Inflammatory macrophage treated with lipopolysaccharide for 1 hour (primary cell): ENCODE measurements at places on chromosomes 7 and 10.

DNA sequence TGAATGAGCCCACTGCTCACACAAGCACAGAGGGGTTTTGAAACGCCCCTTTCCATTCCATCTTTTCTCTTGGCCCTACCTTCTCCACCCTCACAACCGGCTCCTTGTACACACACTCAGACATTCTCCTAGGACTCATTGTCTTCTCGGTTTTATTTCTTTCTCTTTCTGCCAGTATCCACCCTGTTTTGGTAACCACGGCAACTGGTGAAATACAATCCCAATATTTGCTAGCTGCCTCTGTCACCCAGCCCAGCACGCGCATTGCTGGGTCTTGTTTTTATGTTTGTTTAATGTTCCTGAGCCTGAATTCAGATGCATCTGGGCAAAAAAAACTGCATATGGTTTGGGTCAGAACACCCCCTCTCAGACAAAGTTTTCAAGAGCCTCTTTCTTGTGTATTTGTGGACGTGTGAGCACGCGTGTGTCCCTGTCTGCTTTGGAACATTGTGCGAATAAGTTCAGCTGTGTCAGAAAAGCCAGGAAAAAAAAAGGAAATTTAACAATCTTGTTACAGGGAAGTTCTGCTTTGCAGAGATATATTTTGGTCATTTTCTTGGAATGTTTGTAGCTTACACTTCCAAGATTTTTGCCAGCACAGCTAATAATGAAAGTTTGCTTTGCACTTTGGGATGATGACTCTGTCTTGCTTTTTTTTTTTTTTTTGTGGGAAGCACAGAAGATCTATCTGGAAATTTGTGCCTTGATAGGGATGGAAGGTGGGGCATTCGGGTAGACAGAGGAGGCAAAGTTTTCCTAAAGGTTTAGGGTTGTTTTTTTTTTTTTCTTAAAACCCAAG lies 225.9 kb downstream of the TRIL start:
- no peak for DNase-seq

DNA sequence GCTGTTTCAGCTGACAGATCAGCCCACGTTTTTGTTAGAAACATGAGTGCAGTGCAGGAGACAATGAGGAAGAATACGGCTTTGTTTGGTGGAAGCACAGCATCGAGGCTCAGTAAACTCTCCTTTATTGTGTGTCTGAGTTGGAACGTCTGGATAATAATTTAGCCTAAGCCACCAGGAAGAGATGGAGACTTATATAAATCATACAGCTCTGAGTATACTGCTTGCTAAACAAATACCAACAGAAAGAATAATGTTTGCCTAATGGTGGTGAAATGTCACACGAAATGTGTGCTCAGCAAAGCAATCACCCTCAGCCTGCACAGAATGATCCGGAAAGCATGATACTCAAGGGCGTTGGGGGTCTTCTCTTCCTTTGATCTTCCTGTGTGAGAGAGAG lies 664.1 kb upstream of the ADARB2 start:
- DNase-seq = no peak

DNA sequence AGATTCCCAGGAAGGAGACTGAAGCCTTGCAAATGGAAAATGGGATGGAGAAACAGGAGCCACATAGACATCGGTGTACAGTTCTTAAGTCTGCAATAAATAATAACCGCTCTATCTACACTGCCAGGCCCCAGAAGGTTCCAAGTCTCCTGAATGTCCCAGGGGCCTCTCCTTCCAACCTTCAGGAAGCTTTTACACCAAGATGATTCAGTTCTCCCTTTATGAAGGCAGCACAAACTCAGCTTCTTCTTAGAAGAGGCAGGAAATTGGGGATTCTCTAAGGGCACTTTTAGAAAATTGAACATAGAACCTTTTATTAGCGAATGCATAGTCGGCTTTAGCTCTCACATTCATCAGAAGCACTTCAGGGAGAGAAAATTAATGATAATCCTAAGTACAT lies 130.8 kb upstream of the LYZL1 start:
- DNase-seq = no peak

- no peak for DNase-seq
These were observed 83.7 kb downstream of the KIAA1217 start for GRCh38 chr10:24292304-24293293.

DNA sequence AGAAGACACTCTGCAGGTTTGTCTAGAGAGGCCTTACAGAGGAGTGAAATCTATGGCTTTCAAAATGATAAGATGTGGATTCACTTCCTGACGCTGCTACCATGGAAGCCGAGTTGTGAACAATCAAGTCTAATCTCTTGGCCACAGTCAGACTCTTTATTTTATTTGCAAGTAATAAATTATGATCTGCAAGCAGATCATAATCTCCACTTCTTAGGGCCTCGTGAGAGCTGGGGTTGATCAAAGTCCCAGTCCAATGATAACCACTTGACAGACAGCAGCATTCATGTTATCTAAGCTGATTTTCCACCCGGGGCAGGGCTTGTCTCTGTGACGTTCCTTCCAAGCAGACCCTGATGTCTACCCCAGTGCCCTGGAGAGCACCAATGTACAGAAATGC lies 776.4 kb upstream of the AUTS2 start:
- no peak for DNase-seq

- DNase-seq = no peak
These were observed 171.1 kb upstream of the KLF6 start for GRCh38 chr10:3955955-3956617.

GRCh38 chr7:46454816-46455215 lies 533.7 kb upstream of the IGFBP3 start:
- DNase-seq = no peak

DNA sequence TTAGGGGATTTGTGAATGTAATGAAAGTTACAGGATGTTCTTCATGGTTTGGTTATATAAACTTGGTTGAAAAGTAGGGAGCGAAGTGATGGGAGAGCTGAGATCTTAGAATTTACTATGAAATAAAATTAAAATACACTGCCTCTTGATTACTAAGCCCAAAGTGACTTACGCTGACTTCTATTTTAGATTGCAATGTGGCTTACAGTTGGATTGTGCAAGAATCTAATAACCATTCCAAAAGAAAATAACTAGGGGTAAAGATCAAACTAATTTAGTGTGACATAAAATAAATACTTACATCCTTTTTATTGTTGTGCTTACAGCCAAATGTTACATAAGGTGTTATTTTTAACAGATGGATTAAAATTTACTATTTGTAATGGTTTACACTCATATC lies 15.3 kb downstream of the WNT16 start:
- DNase-seq = no peak
